ENCODE measurements at places on chromosomes 12 and 14.

DNA sequence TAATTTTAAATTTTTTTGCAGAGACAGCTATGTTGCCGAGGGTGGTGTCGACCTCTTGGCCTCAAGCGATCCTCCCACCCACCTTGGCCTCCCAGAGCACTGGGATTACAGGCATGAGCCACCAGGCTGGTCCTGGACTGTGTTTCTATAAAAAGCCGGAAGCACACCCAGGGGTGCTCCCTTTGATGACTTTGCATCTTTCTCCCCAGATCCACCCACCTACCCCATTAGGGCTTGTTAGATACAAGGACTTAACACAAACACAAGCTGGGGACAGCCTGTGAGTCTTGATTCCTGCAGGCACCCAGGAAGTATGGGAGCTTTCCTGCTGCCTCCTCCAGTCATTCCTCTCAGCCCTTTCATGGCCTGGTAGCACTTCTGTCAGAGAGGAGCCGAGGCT is 67.0 kb downstream of the MAP1LC3B2 start:
- DNase-seq, result no peak

DNA sequence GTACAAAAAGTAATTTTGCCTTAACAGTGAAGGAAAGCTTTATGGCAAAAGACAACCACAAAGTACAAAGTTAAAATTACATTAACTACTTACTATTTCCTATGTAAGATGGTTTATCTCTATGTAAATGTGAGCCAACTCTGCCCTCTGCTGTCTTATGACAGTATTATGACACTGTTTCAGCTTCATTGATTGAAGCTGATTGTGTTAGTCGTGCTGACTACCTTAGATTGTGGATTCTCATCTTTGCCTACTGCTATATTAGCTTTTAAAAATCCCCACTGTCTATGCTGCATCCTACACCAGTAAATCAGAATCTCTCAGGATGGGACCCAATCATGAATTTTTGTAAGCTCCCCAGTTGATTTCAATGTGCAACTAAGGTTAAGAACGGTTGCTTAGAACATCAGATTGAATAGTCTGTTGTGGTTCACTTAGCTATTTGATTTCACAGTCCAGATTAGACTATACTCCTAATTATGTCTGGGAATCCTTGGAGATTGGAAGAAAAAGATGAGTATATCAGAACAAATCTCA is 12.2 kb upstream of the SPTB start:
- DNase-seq, result peak; percentile 70

- DNase-seq, result no peak
These were observed 17.4 kb downstream of the P2RX4 start for GRCh38 chr12:121227294-121227693.

- DNase-seq, result no peak
These were observed 155.2 kb downstream of the KITLG start for GRCh38 chr12:88424791-88425730.

GRCh38 chr12:24198070-24198469 is 248.6 kb upstream of the SOX5 start:
- DNase-seq, result no peak

GRCh38 chr12:118044075-118044474 is 16.9 kb downstream of the WSB2 start:
- DNase-seq, result no peak

DNA sequence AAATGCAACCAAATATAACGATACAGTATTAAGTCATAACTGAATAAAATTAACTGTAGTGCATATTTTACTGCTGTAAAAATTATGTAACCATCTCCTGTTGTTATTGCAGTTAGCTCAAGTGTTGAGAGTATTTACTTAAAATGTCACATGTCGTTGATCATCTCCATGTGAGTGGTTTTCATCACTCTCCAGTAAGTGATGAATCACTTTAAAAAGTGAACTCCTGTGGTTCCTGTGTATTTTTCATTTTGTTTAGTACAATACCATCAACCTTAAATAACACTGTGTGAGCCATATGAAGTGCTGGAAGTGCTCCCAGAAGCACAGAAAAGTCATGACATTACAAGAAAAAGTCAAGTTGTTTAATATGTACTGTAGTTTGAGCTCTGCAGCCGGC is 104.7 kb upstream of the SLCO1B1 start:
- no peak for DNase-seq

- no peak for DNase-seq
These were observed 125.1 kb downstream of the CRADD start for GRCh38 chr12:93802293-93802692.

DNA sequence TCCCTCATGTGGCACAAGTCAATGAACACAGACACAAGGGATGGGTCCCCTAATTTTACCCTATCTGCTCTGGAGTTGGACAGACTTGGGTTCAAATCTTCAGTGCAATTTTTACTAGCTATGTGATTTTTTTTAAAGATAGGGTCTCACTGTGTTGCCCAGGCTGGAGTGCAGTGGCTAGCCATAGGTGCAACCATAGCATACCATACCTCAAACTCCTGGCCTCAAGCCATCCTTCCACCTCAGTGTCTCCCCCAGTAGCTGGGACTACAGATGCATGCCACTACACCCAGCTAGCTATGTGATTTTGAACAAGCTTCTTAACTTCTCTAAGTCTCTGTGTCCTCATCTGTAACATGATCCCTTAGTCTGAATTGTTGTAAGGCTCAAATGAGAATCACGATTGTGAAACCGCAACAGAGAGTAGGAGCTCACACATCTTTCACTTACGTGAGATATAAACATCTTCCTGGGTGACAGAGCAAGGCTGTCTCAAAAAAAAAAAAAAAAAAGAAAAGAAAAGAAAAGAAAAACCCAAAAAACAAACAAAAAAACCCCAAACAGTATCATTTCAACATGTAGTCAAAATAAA is 4.7 kb downstream of the CALCOCO1 start:
- DNase-seq, result no peak

- no peak for DNase-seq
These were observed 59.3 kb upstream of the CCDC91 start for GRCh38 chr12:28130625-28131598.

DNA sequence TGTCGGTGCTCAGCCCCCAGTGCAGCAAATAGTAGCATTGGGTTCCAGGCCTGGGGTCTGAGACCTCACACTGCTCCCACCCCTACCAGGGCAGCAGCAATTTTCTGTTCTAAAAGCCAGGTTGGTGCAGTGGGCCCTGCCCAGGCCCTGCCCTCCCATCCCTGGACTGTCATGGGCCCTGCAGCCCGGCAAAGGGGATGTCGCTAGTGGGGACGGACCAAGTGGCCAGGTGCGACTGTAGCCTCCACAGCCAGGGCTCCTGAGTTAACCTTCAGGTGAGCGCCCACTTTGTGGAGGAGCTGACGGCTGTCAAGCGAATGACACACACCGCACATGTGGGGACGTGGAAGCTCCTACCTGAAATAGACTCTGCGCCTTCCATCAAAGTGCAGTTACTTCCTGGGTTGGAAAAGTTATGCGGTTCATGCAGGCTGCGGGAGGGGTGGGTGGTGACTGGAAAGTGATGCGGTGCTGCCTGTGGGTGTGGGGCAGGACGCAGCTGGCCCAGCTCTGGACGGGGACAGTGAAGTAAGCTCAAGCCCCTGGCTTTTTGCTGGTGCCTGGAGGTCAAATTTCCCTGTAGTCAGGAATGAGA is 1.5 kb downstream of the INF2 start:
- DNase-seq, result no peak

- DNase-seq, result no peak
These were observed 349.8 kb downstream of the ZFP36L1 start for GRCh38 chr14:68442828-68443629.

DNA sequence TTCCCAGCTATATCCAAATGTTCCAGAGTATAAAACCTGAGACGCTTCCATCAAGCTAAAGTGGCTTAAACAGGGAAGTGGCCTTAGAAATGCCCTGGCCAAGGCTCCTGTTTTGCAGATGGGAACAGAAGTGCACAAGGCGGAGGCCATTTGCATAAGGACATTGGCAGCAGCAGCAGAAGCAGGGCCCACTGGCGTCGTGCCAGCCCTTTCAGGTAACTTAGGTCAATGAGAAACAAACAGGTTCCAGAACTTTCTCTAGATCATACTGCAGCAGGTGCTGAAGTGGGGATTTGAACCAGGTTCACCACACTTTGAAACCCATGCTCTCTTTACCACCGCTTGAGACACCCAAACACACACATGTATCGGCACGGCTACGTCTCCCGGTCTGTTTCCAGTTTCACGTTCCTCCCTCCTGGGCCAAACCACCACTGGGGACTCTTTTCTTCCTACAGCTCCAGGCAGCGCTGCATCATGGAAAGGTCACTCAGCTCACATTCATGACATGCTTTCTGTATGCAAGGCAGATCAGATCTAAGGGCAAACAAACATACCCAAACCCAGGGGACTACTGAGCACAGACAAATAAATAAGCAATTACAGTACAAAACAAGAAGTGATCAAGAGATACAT is 46.0 kb upstream of the PLEKHG6 start:
- no peak for DNase-seq

- DNase-seq, result no peak
These were observed 395.2 kb upstream of the DCN start for GRCh38 chr12:91577586-91578539.

GRCh38 chr14:75933712-75934296 is 48.0 kb downstream of the TGFB3 start:
- DNase-seq, result no peak

DNA sequence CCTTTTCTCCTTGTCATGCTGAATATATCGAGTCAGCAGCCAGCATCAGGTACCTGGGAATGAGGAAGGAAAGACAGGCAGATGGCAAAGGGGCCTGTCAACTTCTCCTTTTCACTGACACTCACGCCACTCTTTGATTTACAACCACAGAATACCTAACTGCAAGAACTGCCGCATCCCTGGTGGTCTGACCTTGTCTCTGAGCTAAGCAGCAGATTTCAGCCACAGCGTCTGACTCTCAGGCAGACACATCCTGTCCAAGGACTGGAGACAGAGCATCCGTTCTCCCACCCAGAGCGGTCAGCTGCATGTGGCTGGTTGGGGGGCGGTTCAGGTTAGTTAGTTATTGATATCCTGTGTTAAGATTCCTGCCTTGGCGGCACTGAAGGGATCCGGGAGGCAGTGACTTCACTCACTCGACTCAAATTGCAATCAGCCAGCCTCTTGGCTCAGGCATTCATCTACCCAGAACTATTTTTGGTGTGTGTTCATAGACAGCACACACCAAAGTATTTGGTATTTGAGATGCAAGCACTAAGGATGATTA is 11.2 kb upstream of the MAP1LC3B2 start:
- no peak for DNase-seq

DNA sequence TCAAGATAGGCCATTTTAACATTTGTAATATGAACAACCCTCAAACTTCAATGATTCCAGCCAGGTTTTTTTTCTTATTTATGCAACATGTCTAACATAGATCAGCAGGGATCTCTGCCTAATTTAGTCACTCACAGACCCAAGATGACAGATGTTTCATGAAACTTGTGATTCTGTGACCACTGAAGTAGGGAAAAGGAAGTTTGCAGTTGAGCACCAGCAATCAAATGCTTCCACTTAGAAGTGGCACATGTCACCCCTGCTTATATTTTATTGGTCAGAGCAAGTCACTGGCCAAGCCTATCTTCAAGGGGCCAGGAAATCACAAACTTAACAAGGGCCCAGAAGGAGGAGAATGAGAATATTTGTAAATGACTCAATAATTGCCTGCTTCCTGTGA is 150.6 kb downstream of the BCAT1 start:
- no peak for DNase-seq

- DNase-seq, result no peak
These were observed 157.3 kb upstream of the PLXNC1 start for GRCh38 chr12:93990832-93991803.

GRCh38 chr12:131914179-131914702 is 14.8 kb upstream of the PUS1 start:
- DNase-seq, result no peak

DNA sequence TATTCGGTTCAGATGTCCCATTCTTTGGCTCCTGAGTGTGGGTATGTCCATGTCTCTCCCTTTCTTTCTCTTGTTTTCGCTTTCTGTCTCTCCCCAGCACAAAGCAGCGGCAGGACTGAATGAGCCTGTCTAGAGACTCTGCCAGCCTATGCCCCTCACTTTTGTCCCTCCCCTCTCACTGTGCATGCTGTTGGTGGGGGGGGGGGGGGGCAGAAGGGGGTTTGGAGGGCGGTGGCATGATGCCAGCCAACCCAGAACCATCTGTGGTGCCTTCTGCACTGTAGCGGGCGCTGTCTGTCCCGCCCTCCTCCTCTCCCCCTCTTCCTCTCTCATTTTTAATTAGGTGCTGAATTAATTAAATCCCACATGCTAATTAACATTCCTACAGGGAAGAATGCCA is 17.7 kb downstream of the NGDN start:
- no peak for DNase-seq
